Stimulated activated CD4-positive, alpha-beta T cell treated with anti-CD3 and anti-CD28 coated beads, Interleukin-12 subunit alpha, Interleukin-12 subunit beta, amount 100 ng/mL, for 4 hours (primary cell): ENCODE measurements at places on chromosomes 1 and 21.

GRCh38 chr21:32599091-32599490, 13.1 kb downstream of the CFAP298 start:
- no peak for DNase-seq

DNA sequence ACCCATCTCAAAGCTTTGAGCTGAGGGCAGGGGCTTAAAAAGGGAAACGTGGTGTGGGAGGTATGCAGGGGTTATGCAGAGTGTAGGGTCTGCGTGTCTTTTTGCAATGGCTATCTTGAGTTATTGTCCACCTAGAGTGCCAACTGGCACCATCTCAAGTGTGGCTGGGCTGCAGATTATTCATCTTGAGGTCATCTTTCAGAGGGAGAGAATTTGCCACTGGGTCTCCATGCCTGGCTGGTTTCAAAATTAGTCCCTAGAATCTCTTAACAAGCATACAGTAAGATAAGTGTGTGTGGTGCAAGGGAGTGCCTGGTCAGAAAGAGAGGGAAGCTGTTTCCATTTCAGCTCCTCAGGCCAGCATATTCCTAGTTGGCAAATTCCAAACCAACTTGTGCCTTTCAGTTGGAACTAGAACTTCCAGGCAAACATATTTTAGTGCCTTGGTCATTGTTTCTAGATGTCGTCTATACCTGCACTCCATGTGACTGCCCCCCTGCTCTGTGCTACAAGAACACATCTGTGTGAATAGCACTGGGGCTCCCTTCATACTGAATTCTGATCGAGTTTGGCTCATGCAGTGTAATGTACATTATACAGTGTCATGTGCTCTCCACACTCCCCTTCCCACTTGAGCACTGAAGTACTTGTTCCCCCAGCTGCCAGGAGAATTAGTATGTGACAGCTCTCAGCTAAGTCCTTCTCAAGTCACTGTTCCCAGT, 5.0 kb upstream of the OR2T8 start:
- DNase-seq = no peak

DNA sequence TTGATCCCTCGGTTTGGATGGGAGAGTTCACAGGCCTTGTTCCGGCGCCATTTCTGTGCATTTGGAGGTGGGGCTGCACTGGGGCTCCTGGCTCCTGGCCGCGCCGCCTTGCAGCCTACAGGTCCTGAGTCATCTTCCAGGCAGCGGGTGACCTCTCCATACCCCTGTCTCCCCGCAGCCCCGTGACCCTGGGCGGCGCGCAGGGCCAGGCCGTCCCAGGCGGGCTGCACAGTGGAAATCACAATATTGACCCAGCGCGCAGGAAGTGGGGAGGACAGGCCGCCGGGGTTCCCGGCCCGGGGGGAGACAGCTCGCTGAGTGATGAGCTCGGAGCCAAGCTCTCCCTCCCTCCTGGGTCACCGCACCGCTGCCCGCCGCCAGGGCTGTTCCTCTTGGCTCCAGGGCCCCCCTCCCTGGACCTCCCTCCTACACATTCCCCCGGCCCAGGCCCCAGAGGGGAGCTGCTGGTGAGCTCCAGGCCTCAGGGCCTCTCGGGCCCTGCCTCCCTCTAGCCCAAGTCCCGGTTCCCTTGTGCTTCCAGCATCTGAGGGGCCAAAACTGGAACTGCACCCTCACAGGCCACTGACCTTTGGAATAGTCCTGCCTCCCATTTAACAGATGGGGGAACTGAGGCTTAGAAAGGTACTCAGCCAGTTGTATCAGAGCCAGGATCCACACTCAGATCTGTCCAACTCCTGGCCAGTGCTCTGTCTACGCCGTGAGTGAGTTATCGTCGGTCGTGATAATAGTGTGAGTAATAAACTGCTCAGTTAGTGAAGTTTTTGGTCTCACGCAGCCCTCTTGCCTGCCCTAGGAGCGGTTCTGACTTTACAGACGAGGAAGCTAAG, 142.9 kb upstream of the WNT4 start:
- DNase-seq = no peak

GRCh38 chr1:151828921-151829320, 2.7 kb downstream of the RORC start:
- no peak for DNase-seq

DNA sequence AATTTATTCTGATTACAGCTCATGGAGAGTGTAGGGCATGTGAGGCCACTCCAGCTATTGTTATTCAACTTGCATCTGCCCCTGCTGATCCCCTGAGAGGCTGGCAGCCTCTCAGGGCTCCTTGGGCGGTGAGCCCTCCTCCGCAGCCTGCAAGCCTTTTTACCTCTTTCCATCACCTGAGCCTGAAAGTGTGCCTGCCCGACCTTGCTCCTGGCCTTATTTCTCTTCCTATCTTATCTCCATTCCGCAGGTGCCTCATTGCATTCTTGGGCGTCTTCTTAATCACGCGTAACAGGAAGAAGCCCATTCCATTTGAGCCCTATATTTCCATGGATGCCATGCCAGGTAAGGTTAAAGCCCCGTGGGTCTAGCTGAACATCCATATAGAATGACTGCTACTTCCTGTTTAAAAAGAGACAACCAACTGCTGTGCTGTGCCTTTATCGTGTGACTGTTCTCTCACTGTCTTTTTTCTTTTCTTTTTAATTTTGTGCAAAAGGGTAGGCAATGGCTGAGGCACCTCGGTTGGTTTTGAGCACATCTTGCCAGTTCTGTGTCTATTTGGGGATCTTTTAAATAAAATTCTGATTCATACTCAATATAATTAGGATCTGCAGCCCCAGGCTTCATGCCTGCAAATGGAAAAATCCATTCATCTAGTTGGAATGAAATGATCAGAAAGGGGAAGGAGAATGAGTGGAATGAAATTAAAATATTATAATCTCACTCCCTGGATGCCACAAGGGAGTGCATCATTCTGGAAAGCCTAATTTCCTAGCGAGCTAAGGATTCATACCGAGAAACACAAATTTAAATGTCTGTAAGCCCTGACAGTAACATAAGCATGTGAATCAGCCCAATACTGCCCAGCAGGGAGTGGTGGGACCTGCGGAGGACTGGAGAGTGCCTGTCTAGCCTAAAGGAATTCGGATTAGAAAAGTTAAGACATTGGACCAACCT, 38.6 kb upstream of the RCAN3 start:
- DNase-seq = no peak

DNA sequence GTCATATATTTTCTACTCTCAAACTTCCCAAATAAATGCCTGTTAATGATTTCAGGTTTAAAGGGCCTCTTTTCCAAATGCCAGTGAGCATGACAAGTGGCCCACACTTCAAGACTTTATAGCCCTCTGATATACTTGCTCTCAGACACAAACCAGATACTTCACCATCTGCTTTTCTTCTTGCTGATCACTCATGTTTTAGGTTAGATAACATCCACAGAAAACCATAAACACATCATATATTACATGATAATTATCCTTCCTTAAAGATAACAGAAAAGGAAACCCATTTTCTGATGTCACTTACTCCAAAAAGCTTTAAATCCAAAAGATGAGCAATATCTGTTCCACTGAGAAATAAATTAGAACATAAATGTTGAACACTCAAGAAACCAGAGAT, 723.5 kb downstream of the LTN1 start:
- no peak for DNase-seq

DNA sequence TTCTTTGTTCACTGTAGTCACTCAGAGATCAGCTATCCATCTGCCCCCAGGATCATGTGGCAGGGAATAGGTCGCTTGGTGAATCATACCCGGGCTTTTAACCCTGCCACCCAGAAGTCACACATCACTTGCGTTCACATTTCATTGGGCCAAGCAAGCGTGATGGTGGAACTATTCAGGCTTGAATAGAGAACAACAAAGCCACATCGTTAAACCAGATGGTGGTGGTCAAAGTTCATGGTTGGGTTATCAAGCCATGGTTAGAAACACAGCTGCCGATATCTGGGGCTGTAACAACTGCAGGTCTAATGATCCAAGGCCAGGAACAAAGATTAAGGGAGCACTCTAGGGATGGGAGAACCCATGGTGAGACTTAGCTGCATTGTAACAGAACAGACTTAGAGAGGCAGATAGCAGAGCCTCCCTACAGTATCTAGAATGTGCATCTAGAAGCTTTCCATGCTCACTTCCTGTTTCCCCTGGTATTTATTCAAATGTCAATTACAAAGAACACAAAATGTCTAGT, 40.0 kb upstream of the PTPRC start:
- no peak for DNase-seq

GRCh38 chr1:154097873-154098272, 57.0 kb downstream of the NUP210L start:
- no peak for DNase-seq

GRCh38 chr1:204223129-204223860, 9.5 kb upstream of the GOLT1A start:
- no peak for DNase-seq

DNA sequence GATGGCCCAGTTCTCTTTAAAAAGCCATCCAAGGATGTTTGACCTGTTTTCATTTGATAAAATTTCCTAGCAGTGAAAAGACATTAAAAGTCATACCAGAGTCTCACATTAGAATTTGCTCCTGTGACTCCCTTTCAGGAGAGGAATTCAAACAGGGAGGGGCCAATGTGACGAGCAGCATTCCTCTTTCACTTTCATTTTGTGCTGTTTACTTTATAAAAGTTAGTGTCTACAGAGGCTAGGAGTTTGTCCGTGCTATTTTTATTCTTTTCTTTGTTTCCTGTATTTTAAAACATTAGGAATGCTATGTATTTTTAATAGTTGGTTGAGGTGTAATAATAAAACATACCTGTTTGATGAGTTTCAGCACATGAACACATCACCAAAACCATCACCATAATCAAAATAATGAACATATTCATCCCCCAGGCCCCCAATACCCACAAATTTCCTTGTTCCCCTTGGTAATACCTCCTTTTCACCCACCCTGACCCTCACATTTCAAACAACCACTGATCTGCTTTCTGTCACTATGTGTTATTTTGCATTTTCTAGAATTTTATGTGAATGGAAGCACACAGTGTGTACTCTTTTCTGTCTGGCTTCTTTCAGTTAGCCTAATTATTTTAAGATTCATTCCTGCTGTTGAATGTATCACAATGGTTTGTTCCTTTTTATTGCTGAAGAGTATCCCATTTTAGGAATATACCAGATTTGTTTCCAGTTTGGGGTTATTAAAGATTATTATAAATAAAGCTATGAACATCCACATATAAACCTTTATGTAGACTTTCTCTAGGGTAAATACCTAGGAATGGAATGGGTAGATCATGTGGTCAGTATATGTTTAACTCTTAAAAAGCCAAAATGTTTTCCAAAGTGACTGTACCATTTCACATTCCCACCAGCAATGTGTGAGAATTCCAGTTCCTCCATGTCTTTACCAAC, 129.5 kb downstream of the TENT5C start:
- DNase-seq = no peak

GRCh38 chr21:37130971-37131370, 57.9 kb downstream of the TTC3 start:
- no peak for DNase-seq

DNA sequence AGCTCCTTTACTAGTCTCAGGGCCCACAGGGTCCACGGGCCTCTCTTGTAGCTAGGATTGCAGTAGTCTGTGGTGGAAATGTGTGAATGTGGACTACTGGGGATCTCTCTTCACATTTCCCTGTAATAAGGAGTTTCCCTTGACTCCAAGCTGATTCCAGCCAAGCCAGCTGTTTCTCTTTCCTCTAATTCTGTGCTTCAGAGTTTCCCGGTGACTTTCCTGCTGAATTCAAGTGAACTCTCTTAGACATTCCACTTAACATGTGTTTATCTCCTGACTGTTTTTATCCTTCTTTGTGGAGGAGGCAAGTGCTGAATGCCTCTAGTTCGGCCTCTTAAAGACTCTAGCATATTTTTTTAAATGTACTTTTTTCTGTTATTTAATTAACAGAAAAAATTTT, 354.0 kb upstream of the RGS18 start:
- DNase-seq = no peak

GRCh38 chr1:184655185-184655584, 99.5 kb downstream of the EDEM3 start:
- no peak for DNase-seq

DNA sequence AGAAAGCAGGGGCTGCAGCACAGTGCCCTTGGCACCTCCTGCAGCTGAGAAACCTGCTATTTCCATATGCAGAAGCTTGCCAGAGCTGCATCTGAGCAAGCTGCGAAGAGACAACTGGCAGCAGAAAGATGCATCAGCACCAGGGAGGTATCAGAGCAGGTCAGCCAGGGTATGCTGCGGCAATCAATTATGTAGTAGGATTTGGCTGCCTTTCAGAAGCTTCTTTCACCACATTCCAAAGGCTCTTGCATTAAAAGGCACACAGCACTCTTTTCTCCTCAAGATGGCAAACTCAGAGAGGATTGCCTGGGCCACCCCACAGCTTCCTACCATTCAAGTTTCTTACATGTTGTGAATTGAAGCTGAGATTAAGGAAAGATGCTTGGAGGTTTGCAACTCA, 47.6 kb upstream of the RAP1A start:
- DNase-seq = no peak

- DNase-seq = no peak
Measured at GRCh38 chr1:12019858-12020509, 686 bp downstream of the MIIP start.

DNA sequence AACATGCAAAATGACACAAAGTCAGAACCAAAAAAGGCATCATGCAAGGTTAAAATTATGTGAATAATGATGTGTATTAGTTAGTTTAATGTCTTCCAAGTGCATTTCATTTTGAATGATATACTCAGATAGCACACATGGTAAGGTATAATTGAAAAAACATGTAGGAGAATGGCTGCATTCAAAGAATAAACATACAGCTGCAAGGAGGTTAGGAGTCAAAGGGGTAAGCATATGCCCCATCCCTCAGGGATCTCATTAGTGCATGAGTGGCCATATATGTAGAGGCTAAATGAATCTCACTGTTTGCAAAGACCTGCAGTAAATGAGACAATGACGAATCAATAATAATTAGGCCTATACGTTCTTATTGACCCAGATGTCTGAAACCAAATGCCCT, 179.7 kb upstream of the HOOK1 start:
- no peak for DNase-seq

GRCh38 chr1:150484861-150485260, 2.4 kb upstream of the TARS2 start:
- no peak for DNase-seq
